Lung microvascular endothelial cell (primary cell): ENCODE measurements at places on chromosomes 3 and 15. TPM values are rescaled to one million over a fixed set of nuclear protein-coding genes. Genes with fewer than 3 reads are reported as not detected.
A peak's percentile ranks its signal among the peaks of the same experiment; 100 is the strongest.

DNA sequence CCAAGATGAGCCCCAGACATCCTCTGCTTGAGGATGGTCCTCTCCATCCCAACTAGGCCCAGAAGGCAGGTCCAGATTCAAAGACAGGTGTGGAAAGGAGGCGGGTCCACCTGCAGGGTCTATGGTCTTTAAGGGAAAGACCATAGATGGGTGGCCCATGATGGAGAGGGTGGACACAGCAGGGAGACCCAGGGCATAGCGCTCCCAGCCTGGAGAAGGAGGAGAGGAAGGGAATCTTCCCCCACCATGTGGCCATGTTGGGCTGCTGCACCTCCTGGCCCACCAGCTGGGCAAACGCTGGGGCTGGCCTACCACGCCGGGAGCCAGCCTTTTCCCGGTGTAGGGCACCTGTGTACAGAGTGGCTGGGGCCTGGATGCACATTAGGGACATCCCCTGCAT lies 265.2 kb upstream of the TLE3 start:
- peak; percentile 72 for DNase-seq

GRCh38 chr3:14284694-14285547 lies 106.3 kb downstream of the LSM3 start:
- no peak for DNase-seq

TTC21A gene
- 1.3 and 1.6 TPM in 2 replicates for total RNA-seq

PRR23E gene
- total RNA-seq: not detected in 2 replicates

ECE2 gene
- not detected in 2 replicates for total RNA-seq

EFHB gene
- under 0.01 and 0.20 TPM in 2 replicates for total RNA-seq
